Activated effector memory CD4-positive, alpha-beta T cell treated with anti-CD3 and anti-CD28 coated beads, Interleukin-2, amount 50 U/mL, for 16 hours (primary cell): ENCODE measurements at places on chromosomes 7 and 10.

DNA sequence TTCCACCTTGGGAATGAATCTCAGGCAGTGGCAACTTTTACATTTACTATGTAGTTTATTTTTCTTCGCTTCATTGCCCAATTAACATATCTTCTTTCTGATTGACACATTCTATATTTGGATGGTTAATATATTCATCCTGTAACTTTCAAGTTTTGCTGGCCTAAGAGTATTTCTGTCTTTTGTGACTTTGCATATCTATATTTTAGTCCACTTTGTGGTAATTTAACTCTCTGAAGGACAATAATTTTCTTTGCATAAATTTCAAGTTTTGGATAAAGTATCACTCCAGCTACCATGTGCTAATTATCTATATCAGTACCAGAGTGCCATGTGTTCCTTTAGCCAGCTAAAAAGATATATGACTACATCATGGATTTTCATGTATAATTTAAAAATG is 151.5 kb upstream of the KAT6B start:
- DNase-seq, result no peak

DNA sequence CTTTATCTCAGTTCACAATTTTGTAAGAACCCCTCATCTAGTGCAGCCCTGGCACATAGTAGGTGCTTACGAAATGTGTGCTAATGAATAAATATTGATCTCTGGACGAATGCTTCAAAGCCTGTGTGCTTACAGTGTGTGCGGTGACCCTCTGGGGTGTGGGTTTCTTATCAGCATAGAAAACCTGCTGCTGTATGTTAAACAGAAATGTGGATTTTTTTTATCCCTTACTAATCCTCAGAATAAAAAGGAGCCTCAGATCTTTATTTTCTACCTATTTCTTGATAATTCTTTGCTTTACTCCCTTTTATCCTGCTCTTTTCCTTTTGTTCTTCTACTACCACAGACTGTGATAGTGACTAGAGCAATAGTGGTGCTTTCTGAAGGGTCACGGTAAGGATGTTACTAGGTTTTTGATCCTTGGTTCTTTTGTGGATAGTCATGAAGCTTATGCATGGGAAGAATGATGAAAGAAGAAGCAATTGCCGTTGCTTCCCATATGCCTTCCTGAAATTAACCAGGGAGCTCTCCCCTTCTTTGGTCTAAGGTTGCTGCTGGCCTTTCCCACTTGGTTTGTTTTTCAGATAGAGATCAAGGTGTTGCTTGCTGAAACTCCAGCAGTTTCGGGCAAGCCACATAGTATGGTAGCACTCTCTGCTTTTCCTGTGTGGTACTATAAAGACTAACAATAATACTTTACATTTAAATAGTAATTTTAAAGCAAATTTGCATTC is 44.7 kb downstream of the SPAG6 start:
- DNase-seq, result no peak

DNA sequence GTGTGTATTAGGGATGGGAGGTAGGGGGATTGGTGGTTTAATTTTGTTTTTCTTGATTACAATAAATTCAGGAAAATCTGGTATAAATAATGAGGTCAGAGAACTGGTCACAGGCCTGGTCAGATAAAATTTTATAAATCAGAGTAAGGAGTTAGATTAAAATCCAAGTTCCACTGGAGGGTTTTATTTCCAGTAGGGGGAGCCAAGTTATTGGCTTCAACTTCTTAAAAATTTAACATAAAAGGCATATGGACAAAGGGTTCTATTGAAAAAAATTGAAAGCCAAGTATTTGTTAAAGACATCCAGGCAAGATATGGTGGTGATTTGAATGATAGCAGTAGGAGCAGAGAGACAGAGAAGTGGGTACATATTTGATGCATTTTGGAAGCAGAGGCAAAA is 763.3 kb downstream of the SORCS1 start:
- DNase-seq, result no peak

DNA sequence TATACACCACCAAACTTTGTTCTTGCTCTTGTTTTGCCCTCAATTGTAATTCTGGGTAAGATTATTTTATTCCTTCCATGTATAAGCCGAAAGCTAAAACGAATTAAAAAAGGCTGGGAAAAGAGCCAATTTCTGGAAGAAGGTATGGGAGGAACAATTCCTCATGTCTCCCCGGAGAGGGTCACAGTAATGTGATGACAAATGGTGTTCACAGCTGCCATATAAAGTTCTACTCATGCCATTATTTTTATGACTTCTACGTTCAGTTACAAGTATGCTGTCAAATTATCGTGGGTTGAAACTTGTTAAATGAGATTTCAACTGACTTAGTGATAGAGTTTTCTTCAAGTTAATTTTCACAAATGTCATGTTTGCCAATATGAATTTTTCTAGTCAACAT is 12.5 kb upstream of the CFAP69 start:
- no peak for DNase-seq

DNA sequence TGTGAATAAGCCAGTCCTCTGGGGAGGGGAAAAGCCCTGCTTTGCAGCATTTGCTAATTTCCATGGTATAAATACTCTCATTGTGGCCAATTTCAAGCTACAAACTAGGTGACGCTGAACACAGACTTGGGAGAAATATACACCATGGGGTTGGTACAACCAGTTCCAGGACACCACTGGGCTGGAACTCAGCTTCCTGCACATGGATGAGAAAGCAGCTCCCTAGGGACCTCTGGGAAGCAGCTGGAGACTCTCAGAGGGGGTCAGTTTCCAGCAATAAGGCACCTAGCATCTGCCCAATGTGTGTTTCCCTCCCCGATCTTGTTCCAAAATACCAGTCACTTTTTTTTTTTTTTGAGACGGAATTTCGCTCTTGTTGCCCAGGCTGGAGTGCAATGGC is 56.8 kb upstream of the WDR11 start:
- DNase-seq, result no peak
